ENCODE measurements at places on chromosomes 4 and X.

GRCh38 chrX:100994352-100995281 lies 25.1 kb downstream of the ARL13A start:
- no peak for DNase-seq

GRCh38 chrX:41337140-41337539 lies 3.2 kb downstream of the DDX3X start:
- DNase-seq, result no peak

GRCh38 chrX:153610836-153611213 lies 11.9 kb upstream of the CCNQ start:
- no peak for DNase-seq

DNA sequence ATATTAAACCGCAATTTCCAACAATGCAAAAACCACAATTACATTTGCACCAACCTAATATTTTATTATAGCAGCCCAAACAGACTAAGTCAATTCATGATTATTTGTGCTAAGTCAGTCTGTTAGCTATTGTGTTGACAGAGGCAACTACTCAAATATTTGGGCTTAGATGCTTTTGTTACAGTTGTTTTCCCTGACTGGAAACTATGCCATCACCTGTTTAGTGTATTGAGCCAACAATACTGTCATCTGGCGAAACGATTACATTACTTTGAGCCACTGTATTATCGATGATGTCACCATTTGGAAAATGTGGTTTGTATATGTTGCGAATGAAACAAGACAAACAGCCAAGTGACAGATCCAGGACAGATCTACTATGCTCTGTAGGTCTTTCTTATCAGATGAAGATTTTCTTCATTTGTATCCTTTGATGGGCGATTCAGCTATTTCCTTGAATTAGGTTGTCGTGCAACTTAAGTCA lies 38.7 kb upstream of the INTS6L start:
- DNase-seq, result no peak

Data from SK-N-MC (cell line).